ENCODE measurements at places on chromosomes 6 and 20. TPM values are rescaled to one million over a fixed set of nuclear protein-coding genes. Genes with fewer than 3 reads are reported as not detected.

The SLC35B2 gene
- 49.1 TPM for total RNA-seq

The CYP21A2 gene
- total RNA-seq: not detected

The TAAR6 gene
- total RNA-seq: not detected

The ABCC10 gene
- total RNA-seq: 8.5 TPM

The ADGB gene
- total RNA-seq: not detected

The TOMM34 gene
- 39.2 TPM for total RNA-seq

The SPDEF gene
- total RNA-seq: 1.6 TPM

The LTB gene
- total RNA-seq: 0.53 TPM

The SLC22A2 gene
- total RNA-seq: 0.15 TPM

The DEFB128 gene
- not detected for total RNA-seq

The PHACTR1 gene
- total RNA-seq: not detected

The TFAP2A gene
- total RNA-seq: 9.6 TPM

The IRF4 gene
- total RNA-seq: 0.46 TPM

The CUL9 gene
- total RNA-seq: 10.1 TPM

The NFKBIL1 gene
- total RNA-seq: 11.7 TPM

The SRSF12 gene
- total RNA-seq: 2.0 TPM

The PTGIS gene
- total RNA-seq: 0.02 TPM

The SERINC3 gene
- total RNA-seq: 74.7 TPM

The NOX3 gene
- total RNA-seq: not detected

The C6orf163 gene
- 0.24 TPM for total RNA-seq

The PDRG1 gene
- 32.8 TPM for total RNA-seq

The PRICKLE4 gene
- 0.64 TPM for total RNA-seq

The SEL1L2 gene
- not detected for total RNA-seq

The CEP250 gene
- total RNA-seq: 30.2 TPM

The COL11A2 gene
- 0.83 TPM for total RNA-seq

The PROCR gene
- 142 TPM for total RNA-seq

The HLA-DPA1 gene
- total RNA-seq: not detected

The RBBP8NL gene
- total RNA-seq: 0.52 TPM

The CNR1 gene
- 1.9 TPM for total RNA-seq

The DOK5 gene
- not detected for total RNA-seq

The SLC17A1 gene
- 0.16 TPM for total RNA-seq

The RUNX2 gene
- total RNA-seq: 1.2 TPM

The COL21A1 gene
- total RNA-seq: 0.50 TPM

The MUC21 gene
- total RNA-seq: not detected

The GLP1R gene
- total RNA-seq: not detected

The ZSCAN9 gene
- 5.7 TPM for total RNA-seq

The TFB1M gene
- 8.0 TPM for total RNA-seq

The KHDC1L gene
- not detected for total RNA-seq

The MATN4 gene
- 0.09 TPM for total RNA-seq

The TFAP2C gene
- total RNA-seq: 13.4 TPM

The PLEKHG1 gene
- total RNA-seq: 0.59 TPM

The SCRT2 gene
- total RNA-seq: not detected

The POM121L2 gene
- total RNA-seq: not detected

The KCNQ5 gene
- total RNA-seq: 1.5 TPM

The GSTA3 gene
- not detected for total RNA-seq

The NELFE gene
- total RNA-seq: 79.0 TPM

The KHDRBS2 gene
- total RNA-seq: not detected

The AVP gene
- total RNA-seq: not detected

The TREM2 gene
- total RNA-seq: not detected

The LPA gene
- total RNA-seq: 0.07 TPM

All from A549 treated with Mapracorat at 1 μM for 4 hours (cell line).